NCI-H1092 treated with DMSO at 0.1 percent for 48 hours (cell line): ENCODE measurements at places on chromosomes 12 and 14.

DNA sequence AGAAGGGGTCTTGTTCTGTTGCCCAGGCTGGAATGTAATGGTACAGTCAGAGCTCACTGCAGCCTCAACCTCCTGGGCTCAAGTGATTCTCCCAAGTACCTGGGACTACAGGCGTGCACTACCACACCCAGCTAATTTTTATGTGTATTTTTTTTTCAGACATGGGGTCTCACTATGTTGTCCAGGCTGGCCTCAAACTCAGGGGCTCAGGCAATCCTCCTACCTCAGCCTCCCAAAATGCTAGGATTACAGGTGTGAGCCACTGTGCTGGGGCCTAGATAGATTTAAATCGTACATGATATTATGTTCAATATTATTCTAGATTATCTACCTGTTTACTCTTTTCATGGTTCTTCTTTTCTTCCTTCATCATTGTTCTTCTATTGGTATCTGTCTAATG, 61.5 kb downstream of the IFT81 start:
- no peak for DNase-seq

DNA sequence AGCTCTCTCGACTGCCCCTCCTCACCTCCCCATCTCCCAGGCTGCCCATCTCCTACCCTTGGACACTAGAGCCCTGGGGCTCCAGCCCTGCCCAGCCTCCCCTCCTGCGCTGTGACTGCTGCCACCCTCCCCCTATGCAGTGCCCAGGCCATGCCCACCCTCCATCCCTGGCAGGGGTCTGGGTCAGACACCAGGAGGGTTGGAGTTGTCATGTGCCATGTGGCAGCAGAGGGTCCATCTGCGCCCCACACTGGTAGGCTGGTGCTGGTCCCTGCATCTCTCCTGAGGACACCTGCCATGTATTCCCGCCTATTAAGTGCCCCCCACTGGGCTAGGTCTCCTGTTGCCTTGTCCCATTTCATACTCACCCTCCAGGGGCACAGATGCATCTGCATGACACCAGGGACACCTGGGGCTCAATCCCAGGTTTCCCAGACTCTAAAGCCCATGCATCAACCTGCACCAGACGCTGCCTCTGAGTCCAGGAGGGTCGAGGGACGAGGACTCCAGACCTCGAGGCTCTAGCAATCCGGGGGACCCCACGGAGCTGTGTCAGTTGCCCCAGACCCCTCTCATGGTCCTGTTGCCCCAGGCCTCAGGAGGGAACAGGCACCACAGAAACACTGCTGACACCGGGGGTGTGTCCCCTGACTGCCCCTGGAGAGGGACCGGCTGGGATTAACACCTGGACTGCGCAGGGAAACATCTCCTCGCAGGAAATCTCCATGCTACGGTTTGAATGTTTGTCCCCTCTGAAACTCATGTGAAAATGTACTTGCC, 23.4 kb upstream of the SFSWAP start:
- no peak for DNase-seq

DNA sequence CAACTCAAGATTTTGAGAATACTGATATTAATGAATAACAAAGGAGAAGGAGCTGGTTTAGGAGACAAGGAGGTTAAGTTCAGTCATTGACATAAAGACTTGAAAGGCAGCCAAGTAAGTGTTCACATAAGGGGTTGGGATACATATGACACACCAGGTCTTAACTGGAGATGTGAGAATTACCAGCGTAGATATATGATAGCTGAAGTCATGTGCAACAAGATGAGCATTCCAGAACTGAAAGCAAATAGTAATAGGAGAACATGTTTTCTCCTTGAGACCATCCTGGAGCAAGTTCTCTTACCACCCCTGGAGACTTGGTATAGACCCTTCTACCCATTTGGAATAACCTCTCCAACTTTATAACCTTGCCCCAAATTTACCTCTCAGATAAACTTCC, 43.3 kb upstream of the NPFF start:
- no peak for DNase-seq

GRCh38 chr12:84542289-84542688, 370.3 kb downstream of the SLC6A15 start:
- DNase-seq = no peak

DNA sequence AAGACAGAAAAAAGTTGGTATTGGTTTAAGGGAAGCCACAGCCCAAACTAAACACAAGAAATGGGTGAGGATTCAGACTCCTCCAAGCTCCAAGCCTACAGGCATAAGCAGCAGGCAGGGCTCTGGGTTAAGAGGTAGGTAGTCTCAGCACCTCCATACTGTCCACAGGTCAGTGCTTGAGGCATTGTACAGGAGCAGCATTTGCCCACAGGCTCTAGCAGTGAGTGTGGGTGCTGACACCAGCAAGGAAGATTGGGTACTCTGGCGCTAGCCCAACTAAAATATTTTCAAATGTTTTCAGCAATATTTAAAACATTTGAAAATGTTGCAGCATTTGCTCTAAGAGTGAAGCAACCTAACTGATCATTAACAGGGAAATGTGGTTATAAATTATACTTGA, 33.1 kb downstream of the FERMT2 start:
- no peak for DNase-seq

- DNase-seq = no peak
Observed at GRCh38 chr12:2190085-2190484, 137.3 kb downstream of the CACNA1C start.

DNA sequence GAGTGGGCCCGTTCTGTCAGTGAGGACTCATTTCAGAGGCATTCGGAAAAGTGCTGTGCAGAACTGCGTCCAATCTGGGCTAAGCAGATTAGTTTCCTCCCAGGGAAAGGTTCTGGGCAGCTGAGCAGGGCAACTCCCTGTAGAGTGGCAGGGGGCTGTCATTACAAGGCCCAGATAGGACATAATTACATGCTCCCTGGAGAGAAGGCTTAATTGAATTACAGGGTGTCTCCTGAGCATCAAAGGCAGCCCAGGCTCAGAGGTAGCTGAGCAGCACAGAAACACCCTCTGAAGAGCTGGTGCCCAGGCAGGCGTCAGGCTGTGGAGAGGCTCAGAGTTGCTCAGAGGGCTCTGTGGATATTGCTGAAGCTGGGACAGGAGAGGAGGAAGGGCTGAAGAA, 36.0 kb downstream of the SLC8A3 start:
- no peak for DNase-seq

DNA sequence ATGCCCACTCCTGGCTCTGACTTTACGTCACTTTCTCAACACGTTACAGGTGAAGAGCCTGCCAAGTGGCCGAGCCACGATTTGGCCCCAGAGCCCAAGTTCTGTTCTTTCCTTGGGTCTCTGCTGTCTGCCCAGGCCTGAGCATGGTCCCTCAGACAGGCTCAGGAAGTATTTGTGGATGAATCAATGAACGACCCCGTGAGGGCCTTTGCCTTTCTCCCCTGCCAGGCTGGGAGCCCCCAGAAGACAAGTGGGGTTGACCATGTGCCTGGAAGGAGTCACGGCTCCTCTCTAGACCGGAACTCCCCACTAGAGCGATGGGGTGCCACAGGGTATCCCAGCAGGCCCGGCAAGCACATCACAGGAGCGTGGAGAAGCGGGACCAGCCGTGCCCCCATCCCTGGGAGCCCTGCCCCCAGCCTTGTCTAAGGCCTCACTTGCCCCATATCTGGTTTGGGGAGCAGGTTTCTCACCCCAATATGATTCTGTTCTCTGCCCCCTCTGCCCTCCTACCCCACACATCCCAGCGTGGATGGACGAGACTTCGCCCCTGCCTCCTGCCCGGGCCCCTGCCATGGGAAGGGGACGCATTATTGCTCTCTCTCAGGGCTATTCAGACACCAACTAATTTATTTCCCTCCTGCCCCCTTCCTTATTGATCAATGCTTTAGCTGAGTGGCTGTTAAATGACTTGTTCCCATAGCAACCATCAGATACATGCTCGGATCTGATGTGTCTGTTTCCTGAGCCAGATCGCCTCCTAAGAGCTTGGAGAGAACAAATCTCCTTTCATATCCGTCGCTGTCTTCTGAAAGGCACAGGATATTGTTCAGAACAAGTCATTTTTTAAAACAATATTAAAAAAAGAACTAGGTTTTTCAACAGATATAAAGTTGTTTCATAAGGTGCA, 69.0 kb downstream of the DIO3 start:
- DNase-seq = no peak
